Chondrocyte (in vitro differentiated cells): ENCODE measurements at places on chromosomes 11 and 22. TPM values are rescaled to one million over a fixed set of nuclear protein-coding genes. Genes with fewer than 3 reads are reported as not detected.

GRCh38 chr22:42056757-42057511 is 13.7 kb downstream of the NAGA start:
- DNase-seq = no peak
- H3K4me3 ChIP-seq = no peak overlapping the region
- H3K4me1 ChIP-seq = no peaks in the 10 kb centered on the region
- H3K36me3 ChIP-seq = peaks cover 22% of the 10 kb centered on the region
- no peak overlapping the region for H3K27ac ChIP-seq

- H3K27me3 ChIP-seq = no peaks in the 10 kb centered on the region
- H3K36me3 ChIP-seq = no peaks in the 10 kb centered on the region
- no peak for DNase-seq
- peak overlapping the region; percentile 84 for H3K27ac ChIP-seq
- peaks cover 26% of the 10 kb centered on the region for H3K4me1 ChIP-seq
Observed at GRCh38 chr11:110373051-110373702, 56.6 kb upstream of the FDX1 start.

DNA sequence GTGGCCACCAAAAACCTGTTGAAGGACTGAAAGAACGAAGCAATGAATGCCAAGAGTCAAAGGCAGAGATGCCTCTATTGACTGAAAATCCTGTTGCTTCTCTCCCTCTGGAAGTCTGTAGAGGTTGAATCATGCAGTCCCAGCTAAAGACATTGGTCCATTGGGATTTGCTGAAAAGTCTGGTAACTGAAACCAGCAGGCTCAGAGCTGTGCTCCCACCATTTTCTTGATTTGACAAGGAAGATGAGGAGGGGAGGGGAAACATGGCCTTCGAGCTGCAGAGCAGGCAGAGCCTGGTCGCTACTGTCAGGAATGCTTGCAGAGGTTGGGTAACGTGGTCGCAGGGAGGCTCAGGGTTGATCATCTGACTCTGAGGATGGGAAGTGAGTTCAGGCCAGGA is 72.8 kb upstream of the CSNK2A3 start:
- no peak overlapping the region for H3K4me3 ChIP-seq
- H3K4me1 ChIP-seq = peaks cover 35% of the 10 kb centered on the region
- no peak overlapping the region for H3K27ac ChIP-seq

DNA sequence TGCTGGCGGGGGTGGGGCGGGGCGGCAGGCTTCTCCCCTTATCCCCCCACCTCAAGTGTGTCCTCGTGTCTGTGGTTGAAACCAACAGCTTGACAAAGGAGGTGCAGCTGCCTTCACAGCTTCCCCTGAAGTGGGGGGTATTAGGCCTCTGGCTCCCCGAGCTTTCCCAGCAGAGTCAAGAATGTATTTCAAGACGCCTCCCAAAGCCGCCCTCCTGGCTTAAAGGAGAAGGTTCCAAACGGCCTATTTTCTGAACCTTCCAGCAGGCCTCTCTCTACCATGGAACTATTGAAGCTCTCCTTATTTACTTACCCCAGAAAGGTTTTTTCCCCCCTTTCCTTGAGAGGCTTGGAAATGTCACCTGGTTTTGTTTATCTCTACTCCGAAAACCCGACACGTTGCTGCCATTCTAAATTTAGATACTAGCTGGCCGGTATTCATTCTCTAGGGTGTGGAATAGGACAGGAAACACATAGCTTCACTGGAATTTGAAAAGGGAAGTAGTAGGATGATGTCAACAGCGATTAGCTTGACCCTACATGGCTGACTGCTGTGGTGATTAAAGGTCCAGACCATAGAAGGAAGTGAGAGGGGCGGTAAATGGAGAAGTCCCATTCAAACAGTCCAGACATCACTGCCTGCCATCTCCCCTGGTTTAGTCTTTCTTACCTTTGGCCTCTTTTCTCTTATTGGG is 671 bp upstream of the PICALM start:
- H3K27ac ChIP-seq = peak overlapping the region; percentile 100
- H3K4me3 ChIP-seq = peak overlapping the region; percentile 71
- peaks cover 40% of the 10 kb centered on the region for H3K4me1 ChIP-seq

DNA sequence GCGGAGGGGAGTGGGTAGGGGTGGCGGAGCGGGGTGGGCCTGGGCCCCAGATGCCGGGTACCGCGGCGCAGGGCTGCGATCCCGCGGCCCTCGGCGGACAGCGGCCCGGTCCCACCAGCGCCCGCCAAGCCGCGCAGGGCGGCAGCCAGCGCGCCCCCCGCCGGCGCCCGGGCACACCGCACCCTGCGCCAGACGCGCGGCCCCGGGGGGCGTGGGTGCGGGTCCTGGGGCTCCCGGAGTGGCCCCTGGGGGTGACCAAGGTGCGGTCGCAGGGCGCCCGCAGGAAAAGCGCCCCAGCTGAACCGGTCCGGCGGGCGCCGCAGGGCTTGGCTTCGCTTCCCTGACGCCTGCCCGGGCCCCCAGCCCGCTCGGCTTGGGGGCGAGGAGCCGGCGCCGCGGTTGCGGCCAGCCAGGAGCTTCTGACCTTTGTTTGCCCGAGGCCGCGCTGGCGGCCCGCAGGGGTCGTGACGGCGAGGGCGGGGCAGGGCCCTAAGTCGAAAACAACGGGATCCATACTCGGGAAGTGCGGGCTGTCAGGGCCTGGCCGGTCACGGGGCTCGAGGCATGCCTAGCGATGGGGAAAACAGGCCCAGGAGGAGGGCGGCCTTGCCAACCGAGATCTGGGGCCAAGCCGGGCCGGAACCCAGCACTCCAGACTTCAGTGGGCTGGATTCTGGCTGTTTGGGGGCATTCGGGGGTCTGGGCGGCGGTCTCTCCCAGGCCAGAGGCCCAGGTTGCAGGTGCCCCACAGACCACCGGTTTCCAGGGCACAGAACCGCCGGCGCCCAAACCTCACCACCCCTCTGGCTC is 581 bp upstream of the AP5B1 start:
- peaks cover 5% of the 10 kb centered on the region for H3K36me3 ChIP-seq
- peak overlapping the region; percentile 19 for H3K4me3 ChIP-seq
- DNase-seq = peak; percentile 79

DNA sequence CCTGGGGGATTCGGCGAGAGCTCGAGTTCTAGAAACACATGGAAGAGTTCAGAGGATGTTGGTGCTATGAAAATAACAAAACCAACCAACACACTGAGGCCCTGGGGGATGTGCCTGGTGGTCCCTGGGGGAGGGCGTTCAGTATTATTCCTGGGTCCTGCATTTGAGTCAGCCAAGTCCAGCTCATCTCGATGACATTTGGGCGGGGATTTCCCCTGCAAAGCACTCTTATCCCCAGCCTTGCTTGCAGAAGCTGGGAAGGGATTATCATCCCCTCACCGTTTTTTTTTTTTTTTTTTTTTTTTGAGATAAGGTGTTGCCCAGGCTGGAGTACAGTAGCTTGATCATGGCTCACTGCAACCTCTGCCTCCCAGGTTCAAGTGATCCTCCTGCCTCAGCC is 2.1 kb upstream of the SMIM38 start:
- H3K36me3 ChIP-seq = peaks cover 4% of the 10 kb centered on the region
- peaks cover 2% of the 10 kb centered on the region for H3K27me3 ChIP-seq
- no peak overlapping the region for H3K27ac ChIP-seq

GRCh38 chr11:127205688-127206217 is 205.2 kb upstream of the KIRREL3 start:
- no peaks in the 10 kb centered on the region for H3K27me3 ChIP-seq
- DNase-seq = no peak
- H3K4me1 ChIP-seq = no peaks in the 10 kb centered on the region
- no peak overlapping the region for H3K4me3 ChIP-seq
- H3K36me3 ChIP-seq = no peaks in the 10 kb centered on the region

DNA sequence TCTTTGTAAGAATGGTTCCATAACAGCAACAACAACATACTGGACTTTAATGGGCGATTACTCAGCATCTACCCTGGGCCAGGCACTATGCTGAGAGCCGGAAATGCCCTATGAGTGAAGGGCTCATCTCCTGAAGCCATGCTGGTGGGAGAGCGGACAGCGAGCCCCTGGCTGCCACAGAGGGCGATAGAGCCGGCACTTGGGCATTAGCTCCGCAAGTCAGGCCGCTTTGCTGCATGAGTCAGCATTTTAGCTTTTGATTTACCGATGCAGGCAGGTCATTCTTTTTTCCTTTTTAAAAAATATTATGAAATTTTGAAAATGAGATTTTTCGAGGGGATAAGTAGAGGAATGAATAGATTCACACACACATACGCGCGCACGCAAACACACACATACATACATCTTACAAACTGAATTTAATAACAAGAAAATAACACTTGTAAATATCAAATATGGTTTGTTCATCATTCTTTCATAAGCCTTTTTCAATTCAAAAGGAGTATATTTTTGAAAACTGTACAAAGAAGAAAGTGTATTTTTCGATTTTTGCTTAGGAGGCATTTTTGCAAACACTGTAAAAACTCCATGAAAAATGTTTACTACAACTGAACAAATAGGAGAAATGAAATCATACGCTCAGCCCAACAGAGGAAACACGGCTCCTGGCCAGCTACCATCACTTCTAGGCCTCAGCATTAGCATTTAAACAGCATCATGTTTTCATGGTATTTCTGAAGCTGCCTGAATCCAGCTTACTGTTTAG is 667.3 kb downstream of the OPCML start:
- DNase-seq = no peak
- peaks cover 18% of the 10 kb centered on the region for H3K4me1 ChIP-seq
- no peaks in the 10 kb centered on the region for H3K27me3 ChIP-seq
- H3K4me3 ChIP-seq = no peak overlapping the region

- no peak for DNase-seq
- peaks cover 23% of the 10 kb centered on the region for H3K27me3 ChIP-seq
- H3K4me3 ChIP-seq = no peak overlapping the region
Observed at GRCh38 chr11:116678887-116679286, 93.9 kb downstream of the BUD13 start.

DNA sequence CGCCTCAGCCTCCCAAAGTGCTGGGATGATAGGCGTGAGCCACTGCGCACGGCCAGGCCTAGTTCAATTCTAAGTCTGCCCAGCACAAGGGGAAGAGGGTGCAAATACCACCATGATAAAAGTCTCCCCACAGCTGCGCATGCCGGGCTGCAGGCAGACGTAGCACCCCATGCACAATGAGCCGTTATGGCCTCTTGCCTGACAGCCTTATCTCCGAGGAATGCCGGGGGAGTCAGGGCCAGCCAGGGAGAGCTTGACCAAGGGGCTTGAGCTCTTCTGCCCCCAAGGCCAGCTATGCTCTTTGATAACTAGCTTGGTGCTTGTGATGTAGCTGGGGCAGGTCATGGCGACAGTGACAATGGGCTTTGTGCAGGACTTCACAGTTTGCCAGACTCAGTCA is 13.7 kb upstream of the SCUBE1 start:
- H3K4me3 ChIP-seq = no peak overlapping the region
- DNase-seq = no peak
- no peak overlapping the region for H3K27ac ChIP-seq
- H3K4me1 ChIP-seq = no peaks in the 10 kb centered on the region
- H3K36me3 ChIP-seq = peaks cover 2% of the 10 kb centered on the region
- H3K27me3 ChIP-seq = peaks cover 30% of the 10 kb centered on the region

DNA sequence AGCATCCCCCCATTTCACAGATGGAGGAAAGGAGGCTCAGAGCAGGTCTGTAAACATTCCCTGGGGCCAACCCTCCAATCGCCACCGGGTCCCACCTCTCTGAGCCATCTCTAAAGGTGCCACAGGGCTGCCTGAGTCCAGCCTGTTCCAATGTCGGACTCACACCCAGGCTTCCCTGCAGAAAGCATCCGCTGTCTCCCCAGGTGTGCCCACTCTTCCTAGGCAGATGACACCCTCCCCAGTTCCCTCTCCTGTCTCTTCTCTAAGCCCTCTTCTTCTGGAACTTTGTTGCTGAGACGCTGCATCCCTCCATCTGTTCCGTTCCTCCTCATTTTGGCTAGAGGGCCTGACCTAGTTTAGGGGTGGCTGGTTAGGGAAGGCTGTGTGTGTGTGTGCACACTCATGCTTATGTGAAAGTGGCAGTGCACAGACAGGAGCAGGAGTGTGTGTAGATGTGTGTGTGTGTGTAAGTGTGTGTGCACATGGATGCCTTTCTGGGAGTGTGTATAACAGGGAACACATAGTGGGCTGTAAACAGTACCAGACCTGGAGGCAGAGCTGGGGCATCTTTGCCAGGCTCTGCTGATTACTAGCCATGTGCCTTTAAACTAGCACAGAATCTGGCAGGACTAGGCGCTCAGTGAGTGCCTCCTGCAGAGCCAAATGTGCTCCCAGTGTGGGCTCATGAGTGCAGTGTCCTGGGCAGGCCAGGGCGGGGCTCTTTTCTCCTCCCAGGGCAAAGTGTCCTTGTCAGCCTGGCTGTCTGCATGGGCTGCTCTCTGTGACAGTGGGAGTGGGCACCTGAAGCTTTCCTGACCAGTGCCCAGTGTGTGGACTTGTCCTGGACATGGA is 77.3 kb upstream of the NECTIN1 start:
- no peak overlapping the region for H3K4me3 ChIP-seq
- no peaks in the 10 kb centered on the region for H3K36me3 ChIP-seq
- peaks cover 3% of the 10 kb centered on the region for H3K4me1 ChIP-seq
- peaks cover 39% of the 10 kb centered on the region for H3K27me3 ChIP-seq
- DNase-seq = peak; percentile 55

DNA sequence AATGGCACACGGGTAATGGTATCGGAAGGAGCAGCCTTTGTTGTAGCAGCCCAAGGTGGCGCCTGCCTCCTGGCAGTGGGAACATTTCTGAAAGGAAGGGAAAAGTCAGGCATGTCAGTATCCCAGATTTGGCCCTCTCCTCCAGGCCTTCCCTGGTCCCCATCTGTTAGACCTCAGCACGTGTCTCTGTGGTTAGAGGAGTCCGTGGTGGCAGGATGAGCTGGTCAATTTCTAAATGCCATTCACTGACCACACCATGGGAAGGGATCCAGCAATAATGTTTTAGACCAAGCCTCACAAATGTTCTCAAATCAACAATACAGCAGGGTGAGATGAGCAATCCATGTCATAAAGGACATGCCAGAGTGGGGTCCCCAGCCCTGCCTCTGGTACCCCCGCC is 49.0 kb upstream of the CYP2D6 start:
- no peak overlapping the region for H3K4me3 ChIP-seq
- peak overlapping the region; percentile 75 for H3K27ac ChIP-seq
- no peak for DNase-seq
- peaks cover 9% of the 10 kb centered on the region for H3K36me3 ChIP-seq

DNA sequence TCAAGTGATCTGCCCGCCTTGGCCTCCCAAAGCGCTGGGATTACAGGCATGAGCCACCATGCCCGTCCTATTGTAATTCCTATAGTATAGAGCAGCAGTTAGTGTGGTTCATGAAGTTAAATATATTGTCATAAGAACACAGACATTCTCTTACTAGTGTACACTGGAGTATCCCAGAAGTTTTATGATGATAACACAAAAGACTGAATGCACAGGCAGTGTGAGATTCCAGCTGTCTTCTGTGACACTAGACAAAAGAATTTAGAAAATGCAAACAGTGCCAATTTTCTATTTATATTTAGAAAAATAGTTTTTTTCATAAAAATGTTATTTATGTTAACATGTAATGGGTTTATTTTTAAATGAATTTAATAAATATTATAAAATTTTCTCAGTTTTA is 39.4 kb upstream of the RBX1 start:
- H3K27me3 ChIP-seq = no peaks in the 10 kb centered on the region
- peaks cover 7% of the 10 kb centered on the region for H3K36me3 ChIP-seq
- H3K4me1 ChIP-seq = peaks cover 8% of the 10 kb centered on the region
- no peak for DNase-seq
- H3K4me3 ChIP-seq = no peak overlapping the region
- H3K27ac ChIP-seq = peak overlapping the region; percentile 17

- H3K4me1 ChIP-seq = peaks cover 22% of the 10 kb centered on the region
- no peak overlapping the region for H3K27ac ChIP-seq
- DNase-seq = no peak
- H3K4me3 ChIP-seq = no peak overlapping the region
- H3K27me3 ChIP-seq = no peaks in the 10 kb centered on the region
- H3K36me3 ChIP-seq = peaks cover 9% of the 10 kb centered on the region
Observed at GRCh38 chr11:68552542-68552941, 92.0 kb downstream of the PPP6R3 start.

The NPAS4 gene
- total RNA-seq = 0.60 to 1.7 TPM (median 1.2 TPM) in 3 replicates

The MEI1 gene
- 0.40 to 0.85 TPM in 2 of 3 replicates, not detected in the other for total RNA-seq

The OSBP gene
- total RNA-seq = 47.3 to 48.4 TPM (median 47.6 TPM) in 3 replicates

The OR51E1 gene
- total RNA-seq = 0.22 to 1.6 TPM (median 1.2 TPM) in 3 replicates

The DDTL gene
- total RNA-seq = not detected in 3 replicates

The TRIM51 gene
- not detected in 3 replicates for total RNA-seq
